ENCODE measurements at places on chromosomes 6 and 20.

DNA sequence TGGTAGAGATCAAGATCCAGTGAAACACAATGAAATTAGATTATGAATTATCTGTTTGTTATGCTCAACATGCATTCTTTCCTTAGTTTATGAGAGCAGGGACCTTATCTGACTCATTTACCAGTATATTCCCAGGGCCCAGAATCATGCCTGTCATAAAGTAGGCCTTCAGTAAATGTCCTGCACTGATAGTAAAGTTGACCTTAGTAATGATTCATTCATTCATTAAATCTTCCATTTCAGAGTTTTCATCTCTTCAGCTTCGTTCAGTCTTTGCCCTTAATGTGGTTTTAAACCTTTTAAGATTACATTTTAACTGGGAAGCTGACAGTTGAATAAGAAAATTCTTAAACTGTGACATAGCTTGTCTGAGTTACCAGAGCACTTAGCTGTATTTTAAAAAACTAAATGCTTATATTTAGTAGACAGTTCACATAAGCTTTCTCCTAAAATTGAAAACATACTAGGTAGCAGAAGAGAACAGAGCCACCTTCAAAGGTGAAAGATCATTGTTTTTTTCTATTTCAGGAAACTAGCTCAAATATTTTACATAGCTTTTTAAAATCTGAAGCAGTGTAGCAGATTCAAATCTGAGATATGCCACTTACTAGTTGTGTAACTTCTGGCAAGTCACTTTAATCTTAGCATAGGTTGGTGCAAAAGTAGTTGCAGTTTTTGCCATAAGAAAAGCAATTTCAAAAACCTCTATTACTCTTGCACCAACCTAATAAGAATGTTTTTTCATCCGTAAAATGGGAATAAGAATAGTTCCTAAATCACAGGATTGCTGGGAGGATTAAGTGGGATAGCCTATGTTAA, 41.4 kb downstream of the MCM8 start:
- no peak for DNase-seq

GRCh38 chr20:3296261-3297078, 57.5 kb upstream of the SLC4A11 start:
- no peak for DNase-seq

DNA sequence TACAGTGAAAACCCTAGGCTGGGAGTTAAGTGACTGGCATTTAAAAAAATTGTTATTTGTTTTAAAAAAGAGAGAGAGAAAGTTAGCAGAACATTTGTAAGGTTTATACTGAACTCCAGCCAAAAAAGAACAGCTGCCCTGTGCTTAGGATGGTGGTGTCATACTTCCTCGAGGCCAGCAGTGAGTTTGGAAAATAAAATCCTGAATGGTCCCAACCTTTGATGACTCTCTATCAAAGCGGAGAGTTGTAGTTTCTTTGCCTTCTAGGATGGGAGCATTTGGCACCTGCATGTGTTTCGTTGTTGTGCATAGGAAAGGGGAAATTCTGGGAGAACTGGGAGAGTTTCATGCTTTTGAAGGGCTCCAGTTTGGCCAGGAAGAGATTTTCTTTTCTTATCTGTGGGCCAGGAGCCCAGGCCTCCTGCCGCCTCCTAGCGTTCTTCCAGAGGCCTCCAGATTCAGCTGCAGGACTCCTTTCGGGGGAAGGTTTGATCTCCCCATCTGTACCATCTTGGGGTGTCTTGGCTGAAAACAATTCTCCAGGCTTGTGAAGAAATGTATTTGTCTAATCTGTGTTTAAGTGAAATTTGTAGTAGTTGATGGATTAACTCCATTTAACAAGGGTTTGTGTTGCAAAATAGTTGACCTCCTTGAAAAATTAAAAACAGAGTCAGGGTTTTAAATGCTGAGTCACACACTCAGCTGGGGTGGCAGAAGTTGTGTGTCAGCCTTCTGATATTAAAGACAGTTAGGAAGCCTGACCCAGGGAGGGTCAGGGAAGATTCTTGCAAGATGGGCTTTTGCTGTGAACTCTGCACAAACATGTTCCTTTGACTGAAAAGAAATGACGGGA, 63.4 kb downstream of the TXNDC5 start:
- no peak for DNase-seq

DNA sequence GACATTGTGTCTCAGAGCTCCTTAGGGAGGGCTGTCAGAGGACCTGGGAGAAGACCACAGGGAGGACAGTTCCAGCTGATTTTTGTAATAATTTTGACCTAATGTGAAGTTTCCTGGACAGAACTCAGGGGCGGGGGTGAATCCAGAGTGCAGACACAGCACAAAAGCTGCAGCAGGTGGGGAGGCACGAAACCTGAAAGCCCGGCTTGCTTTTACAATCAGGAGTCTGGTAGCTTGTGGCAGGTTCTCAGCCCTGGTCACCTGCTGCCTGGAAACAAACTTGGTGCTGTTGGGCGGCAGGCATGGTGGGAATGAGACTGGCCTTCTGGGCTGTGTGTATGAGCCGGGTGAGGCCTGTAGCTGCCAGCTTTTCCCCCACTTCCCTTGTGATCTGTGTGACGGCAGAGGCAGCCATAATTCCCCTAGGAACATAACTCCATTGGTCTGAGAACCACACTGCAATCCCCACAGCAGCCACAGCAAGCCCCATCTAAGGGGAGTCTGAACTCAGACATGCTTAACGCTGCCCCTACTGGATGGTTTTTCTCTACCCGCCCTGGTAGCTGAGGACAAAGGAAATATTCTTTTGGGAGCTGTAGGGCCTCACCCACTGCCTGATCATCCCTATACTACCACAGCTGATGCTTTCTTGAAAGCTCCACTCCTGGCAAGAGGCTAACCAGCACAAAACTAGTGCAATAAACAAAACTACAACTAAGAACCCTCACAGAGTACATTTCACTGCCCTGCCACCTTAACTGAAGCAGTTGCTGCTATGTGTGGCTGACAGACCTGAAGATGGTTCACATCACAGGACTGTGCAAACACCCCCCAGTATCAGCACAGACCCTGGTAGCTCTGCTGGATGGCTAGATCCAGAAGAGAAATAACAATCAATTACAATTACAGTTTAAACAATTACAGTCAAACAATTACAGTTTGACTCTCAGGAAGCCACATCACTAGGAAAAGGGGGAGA, 1055.1 kb upstream of the GJE1 start:
- no peak for DNase-seq

- DNase-seq, result no peak
These were observed 381.6 kb upstream of the CNR1 start for GRCh38 chr6:88547768-88548167.

- DNase-seq, result no peak
These were observed 74.9 kb downstream of the MAP3K4 start for GRCh38 chr6:161066511-161066910.

- no peak for DNase-seq
These were observed 35.3 kb downstream of the TMEM181 start for GRCh38 chr6:158595223-158595622.

- DNase-seq, result no peak
These were observed 73.8 kb downstream of the CDK19 start for GRCh38 chr6:110741517-110741916.

All from C1 segment of cervical spinal cord (tissue), 14 donors.